Activated T-cell treated with anti-CD3 and anti-CD28 coated beads, Interleukin-2, amount 50 U/mL, for 1 hour (primary cell): ENCODE measurements at places on chromosomes 11 and 22.

DNA sequence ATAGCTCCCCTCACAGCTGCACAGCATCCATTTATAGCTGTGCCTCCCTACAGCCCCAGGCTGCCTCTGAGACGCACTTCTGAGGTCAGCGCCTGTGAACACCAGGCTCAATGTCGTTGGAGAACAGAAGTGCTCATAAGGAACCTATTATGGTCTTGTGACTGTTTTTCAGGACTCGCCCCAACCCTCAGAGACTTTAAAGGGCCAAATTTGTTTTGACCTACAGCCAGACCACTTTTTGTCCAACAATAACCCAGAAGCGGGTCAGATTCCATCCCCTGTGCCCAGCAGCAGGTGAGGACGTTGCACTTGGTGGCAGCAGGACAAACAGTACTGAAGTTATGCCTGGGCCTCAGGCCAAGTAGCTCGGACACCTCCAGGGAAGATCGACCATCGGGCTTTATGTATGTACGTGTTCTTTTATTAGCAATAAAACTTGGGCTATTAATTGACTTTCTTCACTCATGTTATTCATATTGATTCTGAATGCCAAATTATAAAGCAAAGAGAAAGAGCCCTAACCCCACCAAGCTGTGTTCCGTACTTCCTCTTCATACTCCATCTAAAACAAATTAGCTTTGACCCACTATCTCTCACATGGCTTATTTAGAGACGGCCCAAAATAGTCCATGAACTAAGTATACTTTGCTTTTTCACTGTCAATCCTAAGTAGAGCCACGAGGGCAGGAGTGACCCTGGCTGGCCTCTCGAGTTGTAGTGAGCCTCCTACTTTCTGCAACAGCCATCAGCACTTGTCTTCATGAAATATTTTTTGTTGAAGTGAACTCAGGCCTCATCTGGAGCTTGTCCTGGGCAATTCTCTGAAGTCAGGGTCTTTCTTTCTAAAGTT, 92.3 kb upstream of the PAX6 start:
- no peak for DNase-seq

DNA sequence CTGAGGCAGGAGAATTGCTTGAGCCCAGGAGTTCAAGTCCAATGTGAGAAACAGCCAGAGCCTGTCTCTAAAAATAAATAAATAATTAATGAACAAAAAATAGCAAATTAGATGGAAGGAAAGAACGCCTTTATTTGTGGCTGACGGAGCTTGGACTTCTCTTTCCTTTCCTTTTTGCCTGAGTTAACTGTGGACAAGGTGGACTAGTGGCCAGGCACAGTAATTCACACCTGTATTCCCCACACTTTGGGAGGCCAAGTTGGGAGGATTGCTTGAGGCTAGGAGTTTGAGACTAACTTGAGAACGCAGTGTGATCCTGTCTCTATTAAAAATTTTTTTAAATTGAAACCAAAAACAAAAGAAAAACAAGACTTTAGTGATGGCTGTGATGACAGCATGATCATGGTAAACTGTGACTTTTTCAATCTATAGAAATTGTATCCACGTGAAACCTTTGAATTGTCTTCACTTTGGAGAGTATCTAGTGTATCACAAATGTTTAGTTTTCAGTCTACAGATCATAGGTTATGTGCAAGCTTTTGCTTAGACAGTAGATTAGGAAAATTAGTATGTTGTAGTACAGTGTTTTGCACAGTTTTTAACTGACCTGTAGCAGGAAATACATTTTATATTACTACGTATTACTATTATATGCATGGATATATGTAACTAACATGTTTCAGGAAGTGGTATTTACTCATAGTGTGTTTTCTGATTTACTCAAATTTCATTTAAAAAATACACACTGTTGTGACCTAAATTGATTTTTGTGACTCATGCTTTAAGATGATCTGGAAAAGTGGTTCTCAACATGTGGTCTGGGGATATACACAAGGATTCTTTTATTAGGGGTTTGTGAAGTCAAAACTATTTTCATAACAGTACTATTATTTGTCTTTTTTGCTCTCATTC, 42.1 kb downstream of the KDM2A start:
- DNase-seq, result no peak

DNA sequence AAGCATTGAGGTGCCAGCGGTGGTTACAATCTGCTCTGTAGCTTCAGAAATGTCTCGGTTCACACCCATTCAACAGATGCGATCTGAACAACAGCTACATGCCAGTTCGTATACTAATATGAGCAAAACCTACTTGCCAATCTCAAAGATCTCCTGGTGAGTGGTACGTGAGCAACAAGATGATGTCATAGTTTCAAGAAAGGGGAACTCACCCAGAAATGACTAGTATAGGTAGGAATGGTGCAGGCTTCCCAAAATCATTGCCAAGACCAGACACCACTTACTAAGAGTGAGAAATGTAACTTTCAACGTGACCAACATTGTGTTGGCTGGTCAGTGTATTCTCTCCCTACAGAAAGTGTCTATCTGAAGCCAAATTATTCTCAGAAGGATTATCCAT, 31.1 kb downstream of the OR6Q1 start:
- no peak for DNase-seq

GRCh38 chr11:7056828-7057513, 31.8 kb upstream of the RBMXL2 start:
- no peak for DNase-seq

GRCh38 chr11:117478926-117479325, 151.3 kb downstream of the CEP164 start:
- DNase-seq, result no peak
